ENCODE measurements at places on chromosomes 4 and X.

DNA sequence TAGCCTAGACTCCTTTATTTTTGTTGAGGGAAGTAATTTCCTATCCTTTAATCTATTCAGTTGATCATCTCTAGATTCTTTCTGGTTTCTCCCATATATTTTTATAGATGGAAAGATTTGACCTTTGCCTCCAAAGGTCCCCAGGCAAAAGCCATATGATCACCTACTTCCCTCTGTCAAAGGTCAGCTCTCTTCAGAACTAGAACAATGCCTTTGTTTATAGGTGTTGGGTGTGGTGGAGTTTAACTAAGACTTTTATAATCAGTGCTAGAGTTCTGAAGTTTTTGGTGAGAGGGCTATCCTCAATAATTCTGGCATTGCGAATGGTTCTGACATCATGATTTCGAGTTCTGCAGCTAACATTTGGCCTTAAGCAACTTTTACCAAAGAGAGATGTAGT, 19.0 kb upstream of the DCAF8L2 start:
- DNase-seq: no peak

GRCh38 chr4:25775166-25775565, 87.6 kb downstream of the SEL1L3 start:
- DNase-seq: peak; percentile 27

DNA sequence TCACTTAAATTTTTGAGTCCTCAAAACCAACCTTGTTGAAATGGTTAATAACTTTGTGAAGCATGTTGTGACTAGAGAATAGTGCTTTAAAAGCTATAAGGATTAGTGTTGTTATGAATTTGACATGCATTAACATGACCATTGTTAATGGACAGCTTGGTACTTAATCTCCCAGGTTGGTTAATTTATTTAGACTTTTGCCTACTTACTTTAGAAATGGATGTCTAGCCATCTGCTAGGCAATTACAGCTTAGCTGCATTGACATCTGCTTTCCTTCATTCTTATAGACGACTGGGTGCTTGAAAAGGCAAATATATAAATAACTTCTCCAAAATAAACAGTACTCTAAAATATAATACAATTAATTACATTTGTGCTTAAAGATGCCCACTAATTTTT, 368.0 kb downstream of the CCSER1 start:
- DNase-seq: no peak

DNA sequence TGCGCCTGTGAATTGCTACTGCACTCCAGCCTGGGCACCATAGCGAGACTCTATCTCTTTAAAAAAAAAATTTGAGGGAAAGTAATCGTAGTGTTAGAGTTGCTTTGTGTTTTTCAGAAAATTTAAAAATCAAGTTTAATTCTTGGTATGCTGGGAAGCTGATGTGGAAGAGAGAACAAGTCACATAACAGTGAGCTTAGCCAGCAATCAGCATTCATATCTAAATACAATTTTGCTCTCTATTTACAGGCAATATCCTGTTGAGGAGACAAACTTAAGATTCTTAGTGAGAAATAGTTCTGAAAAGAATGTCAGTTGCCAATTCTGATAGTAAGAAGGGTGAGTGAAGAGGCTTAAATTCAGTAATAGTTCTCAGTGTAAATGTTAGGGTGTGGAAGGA, 9.6 kb upstream of the NDUFC1 start:
- DNase-seq: no peak

- no peak for DNase-seq
These were observed 434.9 kb downstream of the ARHGAP24 start for GRCh38 chr4:85909851-85910250.
